Common myeloid progenitor, CD34-positive (primary cell): ENCODE measurements at places on chromosomes 13 and 19.

GRCh38 chr13:38804061-38804460, 117.2 kb downstream of the FREM2 start:
- no peak for DNase-seq

DNA sequence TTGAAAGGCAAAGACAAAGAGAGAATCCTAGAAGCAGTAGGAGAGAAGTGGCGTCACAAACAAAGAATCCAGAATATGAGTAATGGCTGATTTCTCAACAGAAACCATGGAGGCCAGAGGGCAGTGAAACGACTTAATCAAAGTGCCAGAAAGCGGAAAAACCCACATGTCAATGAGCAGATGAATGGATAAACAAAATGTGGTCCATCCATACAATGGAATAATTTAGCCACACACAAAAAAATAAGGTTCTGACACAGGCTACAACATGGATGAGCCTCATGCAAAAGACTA, 52.2 kb upstream of the RANBP3 start:
- no peak for DNase-seq

GRCh38 chr19:15393963-15394362, 14.4 kb upstream of the AKAP8 start:
- DNase-seq, result no peak

- DNase-seq, result no peak
These were observed 7.6 kb upstream of the IPO5 start for GRCh38 chr13:97945792-97946419.

- no peak for DNase-seq
These were observed 24.0 kb downstream of the SKA3 start for GRCh38 chr13:21152251-21152899.

DNA sequence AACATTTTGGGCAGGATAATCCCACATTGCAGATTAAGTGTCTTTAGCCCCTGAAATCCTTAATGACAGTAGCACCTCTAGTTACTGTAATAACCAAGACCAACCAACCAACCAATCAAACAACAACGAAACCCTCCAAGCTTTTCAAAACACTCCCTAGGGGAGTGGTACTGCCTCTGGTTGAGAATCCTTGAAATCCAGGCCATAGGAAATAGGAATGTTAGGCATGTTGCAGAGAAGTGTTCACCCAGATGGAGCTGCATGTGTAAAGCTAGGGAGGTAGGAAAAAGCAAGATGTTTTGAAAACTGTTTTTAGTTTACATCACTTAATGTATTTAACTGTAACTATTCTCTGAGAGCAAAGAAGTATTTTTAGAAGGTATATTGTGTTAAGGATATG, 4.5 kb downstream of the LACC1 start:
- DNase-seq, result no peak

GRCh38 chr13:85618521-85618920, 180.7 kb downstream of the SLITRK6 start:
- peak; percentile 5 for DNase-seq

GRCh38 chr19:38849147-38849859, 483 bp downstream of the HNRNPL start:
- peak; percentile 98 for DNase-seq

- DNase-seq, result no peak
These were observed 20.0 kb downstream of the GNA11 start for GRCh38 chr19:3114018-3114726.
